ENCODE measurements at places on chromosomes 16 and 17. TPM values are rescaled to one million over a fixed set of nuclear protein-coding genes. Genes with fewer than 3 reads are reported as not detected.

Gene C17orf100
- 1.5 TPM for total RNA-seq

Gene SLC52A1
- 0.14 TPM for total RNA-seq

GRCh38 chr17:77943971-77944370 lies 14.5 kb upstream of the TNRC6C start:
- DNase-seq = no peak

GRCh38 chr17:45656527-45657181 lies 127.5 kb upstream of the CRHR1 start:
- DNase-seq = no peak

- DNase-seq = peak; percentile 24
These were observed 54.1 kb downstream of the VAC14 start for GRCh38 chr16:70746708-70747424.

DNA sequence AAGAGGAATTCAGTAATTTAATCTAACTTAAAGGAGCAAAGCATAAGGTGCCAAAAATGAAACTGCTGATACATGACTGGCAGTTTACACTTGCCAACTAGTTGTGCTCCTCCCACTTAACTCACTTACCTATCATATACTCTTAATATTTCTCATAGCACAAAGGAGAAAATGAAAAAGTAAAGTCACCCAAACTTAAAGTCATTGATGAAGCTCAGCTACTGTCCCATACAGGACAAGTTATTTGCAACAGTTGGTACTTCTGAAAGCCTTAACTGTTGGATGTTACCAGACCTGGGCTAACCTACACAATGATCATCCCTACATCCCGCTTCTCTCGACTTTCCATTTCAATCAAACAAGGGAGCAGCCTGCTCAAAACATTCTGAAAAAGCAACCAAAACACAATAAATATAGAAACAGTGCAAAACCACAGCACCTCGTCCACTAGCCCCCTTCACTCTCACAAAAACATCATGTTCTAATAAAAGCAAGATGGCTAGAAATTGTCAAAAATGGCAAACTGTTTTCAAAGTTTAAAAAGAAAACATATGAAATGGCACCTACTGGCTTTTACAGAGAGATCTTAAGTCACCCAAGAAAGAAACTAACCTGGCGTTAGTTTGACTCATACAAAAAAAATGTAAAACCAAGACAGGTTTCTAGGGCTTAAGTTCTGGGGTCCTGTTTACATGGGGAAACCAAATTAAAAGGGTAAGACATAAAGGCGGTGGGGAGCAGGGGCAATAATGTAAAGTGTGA lies 868 bp downstream of the MED13 start:
- no peak for DNase-seq

DNA sequence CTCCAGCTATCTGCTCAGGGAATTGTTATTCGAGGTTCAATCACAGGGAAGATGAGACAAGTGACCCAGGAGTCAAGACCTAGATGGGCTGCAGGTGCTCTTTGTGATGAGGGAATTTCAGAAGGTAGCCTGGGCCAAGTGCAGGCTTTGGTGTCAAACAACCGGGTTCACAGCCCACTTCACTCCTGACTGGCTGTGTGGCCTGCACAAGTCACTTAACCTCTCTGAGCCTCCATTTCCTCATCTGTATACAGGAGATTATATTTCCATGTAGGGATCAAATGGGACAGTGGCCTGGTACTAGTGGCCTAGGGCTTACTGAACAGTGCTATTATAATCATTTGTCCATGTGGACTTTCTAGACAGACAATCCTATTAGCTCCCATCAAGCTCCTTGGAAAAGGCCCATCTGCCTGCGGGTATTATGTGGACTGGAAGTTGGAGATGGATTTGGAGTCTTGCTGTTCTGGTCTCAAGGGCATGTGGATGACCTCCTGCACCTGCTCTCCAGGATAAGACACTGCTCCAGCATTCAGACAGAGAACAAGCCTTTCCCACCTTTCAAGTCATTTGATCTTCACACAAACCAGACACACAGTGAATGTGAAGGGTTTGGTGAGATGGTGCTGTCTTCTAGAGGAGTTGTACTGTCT lies 3.1 kb upstream of the MT1X start:
- no peak for DNase-seq

- DNase-seq = no peak
These were observed 24.0 kb upstream of the SSTR5 start for GRCh38 chr16:1048442-1049112.

- peak; percentile 31 for DNase-seq
These were observed 56.1 kb upstream of the ACSF3 start for GRCh38 chr16:89037261-89038152.

DNA sequence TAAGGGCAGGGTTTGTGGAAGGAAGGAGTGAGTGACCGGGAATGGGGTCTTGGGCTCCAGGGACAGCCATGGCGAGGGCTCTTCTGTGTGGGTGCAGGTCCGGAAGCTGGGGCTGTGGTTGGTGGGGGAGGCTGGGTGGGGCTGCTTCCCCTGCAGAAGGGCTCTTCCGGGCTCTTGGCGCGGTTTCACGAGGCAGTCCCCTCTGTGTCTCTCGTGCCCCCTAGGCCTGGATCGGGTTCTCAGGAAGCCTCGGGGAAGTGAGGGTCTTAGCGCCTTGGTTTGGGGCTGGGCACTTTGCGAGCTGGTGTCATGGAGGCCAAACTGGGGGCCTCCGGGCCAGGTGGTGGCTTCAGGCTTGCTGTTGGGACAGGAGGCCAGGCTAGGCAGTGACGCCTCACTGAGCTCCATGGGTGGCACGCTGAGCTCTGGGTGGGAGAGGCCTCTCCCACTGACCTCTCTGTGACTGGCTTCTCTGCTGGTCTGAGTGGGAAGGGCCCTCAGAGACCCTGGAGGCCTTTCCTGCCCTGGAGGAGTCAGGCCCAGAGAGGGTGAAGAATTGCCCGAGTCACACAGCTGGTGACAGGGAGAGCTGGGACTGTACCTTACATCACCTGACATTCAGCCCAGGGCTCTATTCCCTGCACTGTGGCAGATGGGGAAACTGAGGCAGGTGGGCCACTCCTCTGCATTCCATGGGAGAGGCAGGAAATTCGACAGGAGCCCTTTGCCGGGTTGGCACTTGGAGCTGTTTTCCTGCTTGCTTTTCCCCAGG lies 8.2 kb downstream of the ADCY7 start:
- DNase-seq = peak; percentile 43

GRCh38 chr16:81421536-81421935 lies 23.1 kb upstream of the CMIP start:
- no peak for DNase-seq

- DNase-seq = no peak
These were observed 20.9 kb downstream of the OSBPL7 start for GRCh38 chr17:47800686-47801085.

DNA sequence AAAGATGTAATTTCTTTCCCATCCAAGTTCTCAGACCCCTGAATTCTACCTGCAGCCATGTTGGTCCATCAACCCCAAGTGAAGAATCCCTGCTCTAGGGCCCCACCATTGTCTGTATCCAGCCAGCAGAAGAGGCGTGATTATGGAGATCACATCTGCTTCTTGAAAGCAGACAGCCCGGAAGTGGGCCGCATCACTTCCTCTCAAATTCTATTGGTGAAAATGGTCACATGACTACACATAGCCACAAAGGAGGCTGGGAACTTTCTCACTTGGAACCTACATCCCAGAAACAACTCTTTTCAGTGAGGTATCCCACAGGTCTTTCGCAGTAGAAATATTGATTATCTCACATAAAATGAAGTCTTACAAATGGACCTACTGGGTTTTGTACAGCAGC lies 40.1 kb downstream of the IL4R start:
- no peak for DNase-seq

All from activated T-helper 2 cell treated with anti-CD3 and anti-CD28 coated beads, Interferon-gamma antibody, Interleukin-2, Interleukin-4, amounts not matched to agents 10 μg/mL and 5 μg/mL and 100 μg/mL, durations not matched to agents 14 hours and 24 hours and 36 hours (primary cell).